ENCODE measurements at places on chromosomes 7 and 10.

GRCh38 chr7:24720283-24720682, 37.0 kb downstream of the GSDME start:
- DNase-seq: no peak

- DNase-seq: peak; percentile 51
Measured at GRCh38 chr7:84729284-84729683, 457.6 kb downstream of the SEMA3D start.

- DNase-seq: peak; percentile 75
Measured at GRCh38 chr10:72503241-72503640, 122.6 kb downstream of the MICU1 start.

GRCh38 chr10:47371629-47372485, 12.2 kb downstream of the ZNF488 start:
- DNase-seq: no peak

DNA sequence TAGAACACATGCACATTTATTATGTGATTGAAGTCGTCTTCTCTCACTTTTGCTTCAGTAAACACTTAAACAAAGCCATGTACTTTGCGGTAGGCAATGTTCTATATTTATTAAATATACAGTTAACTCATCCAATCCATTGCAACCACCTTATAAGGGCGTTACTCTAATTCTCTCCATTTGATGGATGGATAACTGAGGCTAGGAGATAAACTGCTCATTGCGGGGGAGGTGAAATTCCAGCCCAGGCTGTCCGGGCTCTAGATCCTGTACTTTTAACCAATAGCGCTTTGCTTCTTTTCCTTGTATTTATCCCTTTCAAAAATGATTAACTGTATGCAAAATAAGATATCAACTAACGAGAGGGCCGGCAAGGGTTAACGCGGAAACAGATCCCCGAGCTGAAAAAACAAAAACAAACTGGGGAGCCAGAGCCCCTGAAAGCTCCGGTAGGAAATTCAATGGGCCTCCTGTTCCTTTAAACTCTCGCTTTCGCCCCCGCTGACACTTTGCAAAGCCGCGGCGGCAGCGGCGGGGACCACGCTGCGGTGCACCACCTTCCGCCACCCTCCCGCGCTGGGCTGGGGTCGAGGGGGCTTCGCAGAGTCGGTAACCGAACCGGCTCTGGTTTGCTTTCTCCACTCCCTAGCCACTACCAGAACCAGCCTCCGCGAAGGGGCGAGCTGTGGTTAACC, 1.0 kb upstream of the PLXDC2 start:
- peak; percentile 0 for DNase-seq

DNA sequence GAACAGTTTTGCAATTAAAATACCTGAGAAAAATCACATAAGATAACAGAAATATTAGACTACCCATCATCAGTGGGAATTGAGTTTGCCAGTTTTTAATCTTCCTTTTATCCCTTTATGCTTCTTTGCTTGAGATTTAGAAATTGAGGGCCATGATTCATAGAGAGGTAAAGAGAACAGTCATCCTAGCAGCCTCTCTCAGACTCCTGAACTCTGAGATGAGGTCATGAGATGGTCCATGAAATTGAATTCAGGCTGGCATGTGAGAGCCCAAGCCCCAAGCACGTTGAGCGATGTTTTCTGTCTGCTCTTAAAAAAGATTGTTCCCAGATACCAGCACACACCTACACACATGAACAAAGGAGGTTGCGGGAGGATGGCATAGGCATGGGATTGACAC, 91.1 kb downstream of the CREB5 start:
- no peak for DNase-seq

DNA sequence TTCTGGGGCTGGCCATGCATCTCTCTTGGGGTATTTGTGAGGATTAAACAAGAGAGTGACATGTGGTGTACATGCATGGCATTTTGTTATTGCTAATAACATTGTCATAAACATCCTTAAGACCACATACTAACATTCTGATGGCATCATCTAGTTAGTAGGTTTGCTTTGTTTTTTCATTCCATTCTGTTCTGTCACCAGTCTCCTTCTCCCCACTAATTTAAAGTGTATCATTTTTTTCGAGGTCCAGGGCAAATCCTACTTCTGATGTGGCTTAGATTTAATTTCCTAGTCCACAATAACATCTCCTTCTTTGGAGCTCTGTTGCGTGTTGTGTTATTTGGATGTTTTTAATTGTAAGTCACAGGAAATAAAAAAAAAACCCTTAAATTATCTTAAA, 248.1 kb downstream of the LRMDA start:
- peak; percentile 2 for DNase-seq

GRCh38 chr10:16440396-16441133, 3.8 kb downstream of the PTER start:
- no peak for DNase-seq

DNA sequence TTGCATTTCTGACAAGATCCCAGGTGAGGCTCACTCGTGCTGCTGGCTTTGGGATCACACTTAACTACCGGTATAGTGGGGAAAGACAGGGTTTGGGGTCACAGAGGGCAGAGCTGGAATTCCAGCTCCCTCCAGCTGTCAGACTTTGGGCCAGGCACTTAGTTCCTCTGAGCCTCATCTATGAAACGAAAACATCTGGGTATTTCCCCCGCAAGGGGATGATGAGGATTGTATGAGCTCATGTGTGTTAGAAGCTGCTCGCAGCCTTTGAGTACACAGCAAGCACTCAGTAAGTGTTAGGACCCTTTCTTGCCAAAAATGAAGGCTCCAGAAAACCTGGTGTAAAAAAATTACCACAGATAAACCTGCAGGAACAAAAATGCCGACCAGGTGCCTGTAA, 66.1 kb downstream of the PRPF18 start:
- DNase-seq: no peak

GRCh38 chr10:4568731-4569130, 257.3 kb upstream of the AKR1E2 start:
- no peak for DNase-seq

DNA sequence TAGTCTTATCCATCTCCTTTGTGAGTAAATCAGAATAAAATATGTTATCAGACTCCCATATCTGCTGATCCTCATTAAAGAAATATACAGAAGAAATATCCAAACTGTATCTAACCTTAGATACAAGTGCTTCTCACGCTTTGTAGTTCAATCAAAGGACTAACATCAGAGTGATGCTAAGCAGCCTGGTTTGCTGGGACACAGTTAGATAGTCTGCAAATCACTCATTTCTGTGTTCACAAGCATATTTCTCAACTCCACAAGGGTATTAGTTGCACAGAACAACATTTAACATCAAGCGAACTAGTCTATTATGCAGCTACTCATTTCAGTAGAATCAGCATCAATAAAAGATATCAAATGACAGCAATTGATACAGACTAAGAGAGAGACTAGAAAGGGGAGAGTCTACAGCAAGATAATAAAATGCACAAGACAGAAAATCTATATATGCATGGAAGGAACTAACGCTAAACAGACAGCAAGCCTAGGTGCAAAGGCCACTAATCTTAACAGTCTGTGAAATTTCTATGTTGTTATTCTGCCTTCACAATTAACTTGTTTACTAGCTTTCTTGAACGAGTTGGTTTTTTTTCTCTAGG, 30.0 kb downstream of the DNAJC12 start:
- DNase-seq: no peak

GRCh38 chr10:78550090-78550489, 516.4 kb downstream of the RPS24 start:
- no peak for DNase-seq

DNA sequence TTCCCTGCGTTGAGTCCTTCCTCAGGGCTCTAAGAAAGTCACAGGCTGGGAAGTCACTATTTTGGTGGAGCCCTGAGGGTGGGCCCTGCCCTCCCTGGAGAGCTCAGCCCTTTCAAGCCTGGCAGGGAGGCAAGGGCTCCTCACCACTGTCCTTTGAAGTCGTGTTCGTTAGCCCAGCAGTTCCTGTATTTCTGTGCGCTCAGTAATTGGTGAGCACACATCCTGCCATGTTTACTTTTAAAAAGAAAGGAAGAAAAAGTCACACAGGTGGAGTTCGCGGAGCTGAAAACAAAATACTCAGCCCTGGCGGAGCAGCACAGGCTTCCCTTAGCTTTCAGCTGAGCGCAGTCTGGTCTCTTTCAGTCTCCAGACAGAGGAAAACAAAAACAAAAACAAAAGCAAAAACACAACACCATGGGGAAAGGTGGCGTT, 37.1 kb downstream of the PRKCQ start:
- DNase-seq: no peak

GRCh38 chr7:158549616-158550393, 37.8 kb downstream of the PTPRN2 start:
- DNase-seq: no peak

DNA sequence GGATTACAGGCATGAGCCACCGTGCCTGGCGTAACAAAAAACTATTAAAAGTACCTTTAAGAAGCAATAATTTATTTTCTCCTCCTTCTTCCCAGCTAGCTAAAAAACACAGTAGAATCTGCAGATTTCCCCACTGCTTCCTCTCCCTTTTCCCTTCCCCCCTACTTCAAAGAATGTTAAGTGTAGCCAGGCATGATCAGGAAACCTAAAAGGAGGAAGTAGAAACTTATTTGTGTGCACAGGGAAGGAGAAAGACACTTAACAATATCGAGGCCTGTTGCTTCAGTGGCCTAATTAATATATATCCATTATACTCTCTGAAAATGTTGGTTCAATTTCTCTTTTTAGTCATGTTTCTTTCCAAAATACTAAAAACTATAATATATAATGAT, 127.7 kb downstream of the NRBF2 start:
- DNase-seq: no peak

- peak; percentile 89 for DNase-seq
Measured at GRCh38 chr10:122495406-122496340, 34.3 kb downstream of the HTRA1 start.

GRCh38 chr7:122864838-122865237, 21.4 kb downstream of the CADPS2 start:
- no peak for DNase-seq

DNA sequence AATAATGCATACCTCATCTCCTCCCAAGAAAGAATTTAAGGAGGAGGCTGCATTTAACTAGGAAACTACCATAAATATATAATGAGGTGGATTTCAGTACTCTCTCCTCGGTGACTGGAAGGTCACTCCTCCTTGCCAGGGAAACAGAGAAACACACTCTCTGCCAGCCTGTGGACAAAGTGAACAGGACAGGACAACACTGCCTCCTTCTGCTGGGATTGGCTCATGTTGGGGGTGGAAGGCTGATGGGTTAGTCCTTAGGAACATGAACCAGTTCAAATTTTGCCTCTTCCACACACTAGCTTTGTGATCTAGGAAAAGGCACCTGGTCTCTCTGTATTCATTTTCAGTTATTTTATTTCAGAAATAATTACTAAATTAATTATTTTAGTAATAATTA, 50.6 kb upstream of the STEAP4 start:
- no peak for DNase-seq

GRCh38 chr7:91325726-91326125, 61.5 kb downstream of the FZD1 start:
- no peak for DNase-seq

DNA sequence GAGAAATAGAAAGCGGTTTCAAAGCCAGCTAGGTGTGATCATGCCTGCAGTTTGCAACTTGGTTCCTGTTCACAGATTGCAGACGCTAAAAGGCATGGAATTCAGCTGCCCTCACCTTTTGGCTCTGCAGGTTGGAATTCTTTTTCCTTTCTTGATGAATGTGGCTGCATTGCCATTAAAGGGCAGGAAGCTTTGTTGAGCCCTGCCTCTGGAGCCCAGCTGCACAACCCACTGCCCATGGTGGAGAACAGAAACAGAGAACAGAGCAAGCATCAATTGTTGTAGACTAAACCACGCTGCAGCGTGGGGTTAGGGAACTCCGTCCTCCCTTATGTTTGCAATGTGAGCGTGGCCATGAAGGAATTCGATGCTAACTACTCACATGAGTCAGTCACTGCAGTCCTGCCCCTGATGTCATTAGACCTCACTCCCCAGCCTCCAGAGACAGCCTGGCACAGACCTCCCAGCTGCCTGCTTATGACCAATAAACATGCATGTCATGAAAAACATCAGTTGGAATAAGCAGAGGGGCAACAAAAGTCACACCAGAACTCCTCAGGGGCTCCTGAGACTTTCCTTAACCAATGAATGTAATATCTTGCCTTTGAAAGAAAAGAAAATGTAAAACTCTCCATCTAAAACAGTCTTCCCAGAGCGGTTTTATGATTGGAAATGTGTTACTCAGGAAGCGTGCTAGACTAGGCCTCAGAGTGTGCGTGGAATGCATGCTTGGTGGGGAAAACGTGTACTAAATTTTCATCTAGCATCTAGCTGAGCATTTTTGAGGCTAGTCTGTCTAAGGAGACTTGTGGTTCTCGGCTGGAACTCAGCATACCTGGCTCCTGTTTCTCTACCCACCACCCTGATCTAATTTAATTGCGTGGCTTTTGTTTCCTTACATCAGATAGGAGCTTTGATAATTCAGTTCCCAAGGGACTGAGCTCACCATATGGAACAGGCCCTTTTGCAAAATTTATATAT, 232.2 kb downstream of the KIAA1217 start:
- DNase-seq: peak; percentile 25

- DNase-seq: no peak
Measured at GRCh38 chr10:3869036-3869435, 84.0 kb upstream of the KLF6 start.

DNA sequence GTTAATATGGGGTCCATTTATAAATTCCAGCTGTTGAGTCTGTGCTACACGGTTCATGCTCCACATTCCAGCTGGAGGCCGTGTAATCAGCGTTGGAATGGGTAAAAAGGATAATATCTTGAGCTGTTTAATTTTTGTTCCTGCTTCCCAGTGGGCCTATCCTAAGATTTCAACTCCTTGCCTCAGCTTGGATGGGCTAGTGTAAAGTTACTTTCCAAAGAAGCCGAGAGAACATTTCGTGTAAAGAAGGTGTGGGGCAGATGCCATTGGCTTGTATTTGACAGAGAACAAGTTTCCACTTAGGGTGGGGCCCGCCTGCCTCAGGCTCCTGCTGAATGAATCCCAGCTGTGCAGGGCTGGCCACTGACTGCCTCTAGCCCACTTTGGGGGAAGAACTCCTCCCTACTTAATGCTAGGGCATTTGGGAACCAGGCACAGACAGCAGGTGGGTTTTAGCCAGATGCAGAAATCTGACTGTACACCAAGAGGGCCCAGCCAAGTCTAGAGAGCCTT, 125.9 kb upstream of the LYZL2 start:
- DNase-seq: peak; percentile 97

- DNase-seq: no peak
Measured at GRCh38 chr10:35446439-35446838, 110.1 kb downstream of the CCNY start.

GRCh38 chr10:33917069-33917780, 582.8 kb upstream of the NRP1 start:
- DNase-seq: no peak

DNA sequence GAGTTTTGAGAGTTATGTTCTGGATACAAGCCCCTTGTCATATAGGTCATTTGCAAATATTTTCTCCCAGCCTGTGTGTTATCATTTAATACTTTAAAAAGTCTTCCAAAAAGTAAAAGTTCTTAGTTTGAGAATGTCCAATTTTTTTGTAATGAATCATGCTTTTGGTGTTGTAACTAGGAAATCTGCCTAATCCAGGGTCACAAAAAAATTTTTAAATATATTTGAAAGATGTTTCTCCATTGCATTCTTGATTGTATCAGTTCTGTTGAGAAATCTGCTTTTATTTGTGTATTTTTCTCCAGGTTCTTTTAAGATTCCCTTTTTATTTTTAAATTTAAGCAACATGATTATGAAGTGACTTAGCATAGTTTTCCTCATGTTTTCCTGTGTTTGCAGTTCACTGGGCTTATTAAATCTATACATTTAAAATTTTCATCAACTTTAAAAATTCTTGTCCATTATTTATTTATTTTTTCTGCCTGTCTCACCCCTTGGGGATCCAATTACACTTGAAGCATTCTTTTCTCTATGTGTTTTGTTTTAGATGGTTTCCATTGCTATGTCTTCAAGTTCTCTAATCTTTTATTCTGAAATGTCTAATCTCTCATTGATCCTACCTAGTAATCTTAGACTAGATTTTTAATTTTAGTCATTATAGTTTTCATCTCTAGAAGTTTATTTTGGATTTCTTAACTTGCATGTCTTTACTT, 47.0 kb downstream of the CCDC71L start:
- DNase-seq: peak; percentile 89
